ENCODE measurements at places on chromosomes 3 and 15.

- DNase-seq: no peak
Observed at GRCh38 chr3:151896246-151897012, 23.0 kb downstream of the SUCNR1 start.

DNA sequence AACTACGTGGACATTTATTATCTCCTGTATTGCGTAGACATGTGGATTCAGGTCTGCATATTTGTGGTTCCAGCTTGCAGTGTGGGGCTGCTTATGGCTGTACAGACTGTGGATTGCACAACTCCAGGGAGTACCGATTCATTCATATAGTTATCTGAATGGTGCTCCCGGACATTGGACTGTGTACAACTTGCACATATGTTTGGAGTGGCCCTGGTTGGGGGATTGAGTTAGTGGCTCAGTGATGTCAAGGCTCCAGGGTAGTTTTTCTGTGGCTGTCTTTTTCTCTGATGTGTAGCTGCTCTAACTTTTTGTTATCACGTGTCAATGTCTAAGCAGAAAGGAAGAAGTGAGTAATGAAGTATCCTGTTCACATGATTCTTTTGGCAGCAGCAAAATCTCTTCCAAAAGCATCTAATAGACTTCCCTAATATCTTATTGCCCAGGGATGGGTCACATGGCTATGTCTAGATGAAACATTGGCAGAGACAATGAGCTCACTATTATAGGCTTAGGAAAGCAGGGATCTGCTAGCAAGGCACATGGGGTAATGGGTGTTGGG, 15.8 kb downstream of the ST3GAL6 start:
- no peak for DNase-seq

DNA sequence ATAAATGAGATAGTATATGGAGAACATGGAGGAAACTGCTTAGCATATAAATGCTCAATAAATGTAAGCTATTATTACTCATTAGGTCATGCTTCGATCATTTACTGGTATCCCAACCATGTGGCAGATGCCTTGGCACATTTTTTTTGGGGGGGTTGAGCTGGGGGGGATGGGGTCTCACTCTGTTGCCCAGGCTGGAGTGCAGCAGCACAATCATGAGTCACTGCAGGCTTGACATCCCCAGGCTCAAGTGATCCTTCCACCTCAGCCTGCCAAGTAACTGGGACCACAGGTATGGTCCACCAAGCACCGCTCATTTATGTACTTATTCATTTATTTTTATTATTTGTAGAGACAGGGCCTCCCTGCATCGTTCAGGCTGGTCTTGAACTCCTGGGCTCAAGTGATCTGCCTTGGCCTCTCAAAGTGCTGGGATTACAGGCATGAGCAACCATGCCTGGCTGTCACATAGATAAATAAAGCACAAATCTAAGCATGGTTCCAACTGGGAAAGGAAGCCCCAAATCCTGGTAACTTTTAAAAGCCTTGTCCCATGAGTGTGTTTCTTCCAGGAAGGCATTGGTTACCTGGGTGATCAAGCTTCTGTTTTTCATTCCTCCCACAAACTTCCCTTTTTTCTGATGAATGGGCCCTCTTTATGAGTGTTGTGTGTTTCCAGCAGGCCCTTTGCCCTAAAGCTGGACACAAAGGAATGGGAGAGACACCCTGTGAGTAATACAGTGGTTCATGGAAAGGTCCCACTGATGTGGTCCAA, 147.4 kb upstream of the UMPS start:
- DNase-seq: no peak

GRCh38 chr3:184874709-184875644, 63.0 kb downstream of the VPS8 start:
- DNase-seq: peak; percentile 55

DNA sequence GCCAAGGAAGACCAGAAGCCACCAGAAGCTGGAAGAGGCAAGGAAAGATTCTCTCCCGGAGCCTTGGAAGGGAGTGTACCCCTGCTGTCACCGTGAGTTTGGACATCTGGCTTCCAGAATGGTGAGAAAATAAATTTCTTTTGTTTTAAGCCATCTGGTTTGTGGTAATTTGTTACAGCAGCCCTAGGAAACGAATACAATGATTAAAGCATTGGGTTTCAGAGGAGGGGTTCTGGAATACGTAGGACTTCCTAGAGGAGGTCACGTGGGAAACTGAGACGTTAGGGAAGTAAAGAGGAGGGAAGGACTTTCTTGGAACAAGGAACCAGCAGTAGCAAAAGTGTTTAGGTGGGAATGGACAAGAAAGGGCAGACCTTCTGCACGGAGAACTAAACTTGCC, 377.7 kb downstream of the IL20RB start:
- no peak for DNase-seq

- DNase-seq: no peak
Observed at GRCh38 chr15:45268135-45268534, 16.1 kb downstream of the SLC28A2 start.

GRCh38 chr15:75577401-75578172, 1.5 kb downstream of the PTPN9 start:
- no peak for DNase-seq

- no peak for DNase-seq
Observed at GRCh38 chr15:32682977-32683630, 34.7 kb upstream of the GREM1 start.

- DNase-seq: no peak
Observed at GRCh38 chr3:169303660-169304059, 359.9 kb downstream of the MECOM start.

DNA sequence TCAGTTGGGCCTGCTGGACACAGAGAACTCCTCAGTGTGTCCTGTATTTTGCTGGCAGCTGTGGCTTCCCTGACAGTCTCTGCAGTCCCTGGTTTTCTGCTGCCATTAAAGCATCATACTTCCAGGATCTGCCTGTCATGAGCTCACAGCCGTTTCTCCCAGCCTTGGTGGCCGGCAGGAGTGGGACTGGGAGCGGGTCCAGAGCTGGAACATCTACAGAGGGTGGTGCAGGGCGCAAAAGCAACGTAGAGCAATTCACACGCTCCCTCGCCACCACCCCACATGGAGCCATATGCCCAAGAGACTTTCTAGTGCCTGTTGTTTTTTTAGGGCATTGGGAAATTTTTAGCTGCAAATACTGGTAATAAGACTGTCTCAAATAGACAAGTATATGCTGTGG, 33.6 kb downstream of the ABTB1 start:
- no peak for DNase-seq

- DNase-seq: no peak
Observed at GRCh38 chr15:60523056-60523455, 44.1 kb upstream of the ICE2 start.

- DNase-seq: no peak
Observed at GRCh38 chr3:168051531-168052471, 43.9 kb downstream of the GOLIM4 start.

GRCh38 chr15:50390554-50391264, 33.5 kb upstream of the USP8 start:
- no peak for DNase-seq

DNA sequence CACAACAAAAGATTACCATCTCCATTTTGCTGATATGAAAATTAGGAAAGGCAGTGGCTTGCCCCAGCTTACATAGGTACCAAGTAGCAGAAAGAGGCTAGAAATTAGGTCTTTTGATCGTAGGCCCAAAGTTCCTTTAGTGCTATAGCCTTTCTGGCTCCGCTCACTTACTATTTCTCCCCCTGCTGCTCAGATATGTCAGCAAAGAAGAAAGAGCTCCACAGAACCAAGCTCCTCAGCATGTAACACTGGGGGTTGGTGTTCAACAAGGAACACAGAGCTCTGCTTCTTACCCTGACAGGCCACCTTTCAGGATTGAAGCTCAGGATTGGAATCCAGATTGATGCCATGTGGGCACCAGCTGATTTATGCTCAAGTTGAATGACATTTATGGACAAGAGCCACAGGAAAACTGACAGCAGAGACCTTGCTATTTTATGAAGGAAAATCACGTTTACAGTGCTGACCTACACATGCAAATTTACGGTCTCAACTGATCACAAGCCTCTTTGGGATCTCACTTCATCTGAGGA, 6.1 kb upstream of the IL12A start:
- DNase-seq: no peak

DNA sequence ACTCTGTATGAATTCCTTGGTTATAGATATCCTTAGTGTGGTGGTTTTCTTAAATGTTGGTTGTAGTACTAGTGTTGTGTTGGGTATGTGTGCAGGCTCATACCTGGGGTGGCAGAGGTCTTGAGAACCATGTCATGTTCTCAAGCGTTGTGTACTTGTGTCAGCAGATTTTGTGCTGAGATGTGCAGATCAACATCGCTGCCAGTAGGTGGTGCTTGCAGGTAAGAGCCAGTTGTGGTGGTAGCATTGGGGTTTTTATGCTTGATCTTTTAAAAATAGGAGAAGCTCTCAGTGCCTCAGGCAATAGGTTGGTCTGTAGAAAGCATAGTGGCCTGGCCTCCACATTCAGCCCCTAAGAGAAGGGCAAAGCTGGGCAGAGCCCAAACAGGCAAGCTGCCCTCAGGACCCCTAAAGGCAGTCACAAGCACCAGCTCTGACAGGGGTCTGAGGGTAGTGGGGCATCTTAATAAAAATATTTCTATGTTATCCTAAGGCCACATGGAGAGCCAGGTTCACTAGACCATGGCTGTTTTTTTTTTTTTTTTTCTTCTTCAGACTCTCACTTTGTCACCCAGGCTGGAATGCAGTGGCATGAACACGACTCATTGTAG, 164.0 kb downstream of the IL20RB start:
- peak; percentile 23 for DNase-seq

DNA sequence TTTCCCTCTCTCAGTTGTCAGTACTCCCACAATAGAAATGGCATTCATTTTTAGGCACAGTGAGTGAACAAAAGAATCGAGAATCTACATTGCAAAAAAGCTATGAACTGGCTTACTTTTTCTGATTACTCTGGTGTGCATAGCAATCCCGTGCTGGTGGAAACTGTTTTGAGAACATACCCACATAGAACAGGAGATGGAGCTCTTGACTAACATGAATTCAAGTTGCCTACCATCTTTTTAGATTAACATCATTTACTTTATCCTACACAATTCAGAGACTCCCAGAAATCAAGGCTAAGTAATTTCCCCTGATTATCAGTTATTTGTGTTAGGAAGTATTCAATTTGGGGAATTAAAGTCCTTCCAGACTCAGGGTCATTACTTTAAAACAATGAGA, 326.6 kb downstream of the ARPP21 start:
- DNase-seq: no peak

- peak; percentile 54 for DNase-seq
Observed at GRCh38 chr15:73972984-73973682, 19.0 kb downstream of the STOML1 start.

- no peak for DNase-seq
Observed at GRCh38 chr3:73603762-73604171, 21.0 kb downstream of the PDZRN3 start.

All from NCI-H1105 (cell line).